MCF 10A (cell line): ENCODE measurements at places on chromosomes 4 and X.
A peak's percentile ranks its signal among the peaks of the same experiment; 100 is the strongest.

DNA sequence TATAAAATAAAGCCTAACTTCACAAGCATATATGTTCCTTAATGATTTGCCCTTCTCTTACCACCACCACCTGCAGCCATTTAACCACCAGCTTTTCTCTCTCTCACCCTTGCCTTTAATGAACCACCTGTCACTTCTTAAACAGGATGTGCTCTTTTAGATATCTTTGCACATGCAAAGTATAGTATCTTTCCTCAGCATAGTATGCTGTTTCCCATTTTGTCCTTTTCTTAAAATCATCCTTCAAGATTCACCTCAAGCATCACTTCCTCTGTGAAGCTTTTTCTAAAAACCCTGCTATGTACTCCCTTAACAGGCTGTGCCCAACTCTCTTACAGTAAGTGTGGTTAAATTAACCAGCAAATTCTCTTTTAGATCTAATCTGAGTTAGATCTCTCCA, 8.2 kb upstream of the CNOT6L start:
- no peaks in the 10 kb centered on the region for H3K4me1 ChIP-seq
- no peaks in the 10 kb centered on the region for H3K36me3 ChIP-seq
- no peaks in the 10 kb centered on the region for H3K27me3 ChIP-seq

- no peak overlapping the region for H3K27ac ChIP-seq
- no peaks in the 10 kb centered on the region for H3K36me3 ChIP-seq
- no peaks in the 10 kb centered on the region for H3K4me1 ChIP-seq
- DNase-seq = no peak
- H3K4me3 ChIP-seq = no peak overlapping the region
- no peaks in the 10 kb centered on the region for H3K27me3 ChIP-seq
Measured at GRCh38 chrX:349196-349595, 30.6 kb upstream of the GTPBP6 start.

DNA sequence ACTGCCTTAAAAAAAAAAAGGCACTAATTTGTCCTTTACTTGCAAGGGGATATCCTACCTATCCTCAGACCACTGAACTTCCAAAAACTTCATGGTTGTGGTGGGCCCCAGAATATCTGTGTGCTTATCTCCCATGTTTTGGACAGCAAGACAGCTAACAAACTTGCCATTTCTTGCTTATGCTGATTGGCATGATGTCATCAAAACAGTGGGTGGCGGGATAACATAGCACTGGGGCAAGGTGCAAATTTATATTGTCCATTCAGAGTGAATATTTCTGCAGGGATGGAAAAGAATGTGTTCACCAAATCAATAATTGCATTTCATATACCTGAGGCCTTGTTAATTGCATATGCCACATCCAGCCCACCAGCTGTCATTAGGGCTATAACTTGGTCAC, 23.5 kb downstream of the HAUS3 start:
- H3K4me1 ChIP-seq = peaks cover 8% of the 10 kb centered on the region
- H3K27me3 ChIP-seq = no peaks in the 10 kb centered on the region
- no peak overlapping the region for H3K27ac ChIP-seq

DNA sequence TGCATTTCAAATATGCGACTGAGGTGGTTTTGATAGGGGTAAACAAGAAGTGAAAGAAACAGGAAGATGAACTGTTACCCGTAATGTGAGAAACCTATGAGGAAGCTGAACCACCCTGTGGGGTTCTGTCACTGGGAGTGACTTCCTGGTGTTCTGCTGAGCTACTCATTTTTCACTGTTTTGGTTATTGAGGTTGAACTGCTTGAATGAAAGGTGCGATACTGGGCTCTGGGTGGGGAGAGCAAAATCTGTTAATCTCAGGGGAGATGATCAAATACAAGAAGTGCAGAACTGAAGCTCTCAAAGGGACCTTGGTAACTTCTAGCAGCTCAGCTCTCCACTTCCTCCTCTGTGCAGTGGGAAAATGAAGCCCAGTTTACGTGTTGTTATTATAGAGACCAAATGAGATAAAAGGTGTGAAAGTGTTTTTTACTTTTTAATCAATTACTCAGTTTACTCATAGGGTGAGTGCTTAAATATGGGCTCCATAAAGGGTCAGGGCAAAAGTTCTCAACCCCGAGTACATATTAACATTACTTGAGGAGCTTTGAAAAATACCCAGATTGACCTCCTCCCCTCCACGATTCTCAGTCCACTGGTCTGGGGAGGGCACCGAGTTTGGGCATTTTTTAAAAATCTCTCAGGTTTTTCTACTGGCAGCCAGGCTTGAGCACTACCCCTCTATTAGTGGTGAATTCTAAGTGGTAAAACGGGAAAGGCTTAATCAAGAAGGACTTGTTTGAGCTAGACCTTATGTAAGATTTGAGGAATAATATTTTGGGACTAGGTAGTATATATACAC, 66.7 kb downstream of the COQ2 start:
- H3K27me3 ChIP-seq = no peaks in the 10 kb centered on the region
- no peak overlapping the region for H3K4me3 ChIP-seq
- H3K4me1 ChIP-seq = peaks cover 26% of the 10 kb centered on the region
- peak overlapping the region; percentile 93 for H3K27ac ChIP-seq
